ENCODE measurements at places on chromosomes 16 and 17.

DNA sequence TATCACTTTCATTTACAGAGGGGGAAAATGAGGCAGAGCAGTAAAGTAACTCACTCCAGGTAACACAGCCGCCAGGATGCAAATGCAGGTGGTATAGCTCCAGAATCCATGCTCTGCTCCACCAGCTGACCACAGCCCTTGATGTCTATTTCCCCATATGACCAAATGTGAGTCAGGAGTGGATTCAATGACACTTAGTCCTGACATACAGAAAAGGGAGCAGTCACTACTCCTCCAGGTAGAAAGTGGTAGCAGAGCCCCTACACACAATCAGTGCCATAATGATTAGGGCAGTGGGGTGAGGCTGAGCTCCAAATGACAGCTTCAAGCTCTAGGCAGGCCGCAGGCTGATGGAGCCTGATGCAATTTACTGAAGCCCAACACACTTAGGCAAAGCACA, 43.3 kb upstream of the GFOD2 start:
- DNase-seq, result no peak

- DNase-seq, result no peak
Measured at GRCh38 chr16:76207270-76207669, 69.9 kb upstream of the CNTNAP4 start.

GRCh38 chr17:75475144-75475835, 18.9 kb downstream of the TMEM94 start:
- DNase-seq, result no peak

DNA sequence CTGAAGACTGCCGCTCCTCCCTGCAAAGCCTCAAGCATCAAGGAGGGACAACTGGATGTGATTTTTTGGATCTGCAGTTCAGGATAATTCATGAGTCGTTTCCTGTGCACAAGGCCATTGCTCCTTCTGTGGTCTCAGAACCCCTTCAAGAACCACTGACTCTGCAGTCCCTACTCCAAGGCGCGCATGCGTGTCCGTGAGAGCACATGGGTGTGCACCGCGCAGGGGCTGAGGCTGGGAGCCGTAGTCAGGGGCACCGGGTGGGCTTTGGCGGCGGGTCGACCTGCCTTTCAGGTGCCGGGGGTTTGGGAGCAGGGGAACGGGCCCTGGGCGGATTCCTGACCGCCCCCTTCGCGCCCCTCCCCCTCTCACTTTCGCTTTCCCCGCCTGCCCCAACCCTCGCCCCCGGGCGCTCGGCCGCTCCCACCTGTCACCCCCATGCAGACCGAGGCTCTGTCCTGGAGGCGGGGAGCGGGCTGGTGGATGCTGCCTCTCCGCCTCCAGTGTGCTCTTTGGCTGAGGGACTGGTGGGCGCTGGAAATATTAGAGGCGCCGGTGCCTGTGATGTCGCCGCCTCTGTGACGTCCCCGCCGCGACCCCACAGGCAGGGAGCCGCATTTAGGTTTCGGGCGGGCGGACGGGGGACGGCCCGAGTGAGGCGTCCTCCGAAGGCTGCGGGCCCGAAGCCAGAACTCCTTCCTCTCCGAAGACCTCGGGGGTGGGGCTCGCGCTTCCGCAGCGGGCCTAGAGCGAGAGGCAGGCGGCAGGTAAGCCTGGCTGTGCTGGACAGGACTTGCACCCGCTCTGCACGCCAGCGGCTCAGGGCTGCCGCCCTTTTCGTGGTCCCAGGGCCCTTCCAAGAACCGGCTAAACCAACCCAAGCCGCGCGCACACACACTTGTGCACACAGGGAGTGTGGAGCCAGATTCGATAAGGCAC, at the start of gene SPATA32:
TSS of gene SPATA32 (minus strand) at position 518 of the 939 bp plus-strand sequence. CDS start at position 440, 78 bp downstream.
- no peak for DNase-seq

DNA sequence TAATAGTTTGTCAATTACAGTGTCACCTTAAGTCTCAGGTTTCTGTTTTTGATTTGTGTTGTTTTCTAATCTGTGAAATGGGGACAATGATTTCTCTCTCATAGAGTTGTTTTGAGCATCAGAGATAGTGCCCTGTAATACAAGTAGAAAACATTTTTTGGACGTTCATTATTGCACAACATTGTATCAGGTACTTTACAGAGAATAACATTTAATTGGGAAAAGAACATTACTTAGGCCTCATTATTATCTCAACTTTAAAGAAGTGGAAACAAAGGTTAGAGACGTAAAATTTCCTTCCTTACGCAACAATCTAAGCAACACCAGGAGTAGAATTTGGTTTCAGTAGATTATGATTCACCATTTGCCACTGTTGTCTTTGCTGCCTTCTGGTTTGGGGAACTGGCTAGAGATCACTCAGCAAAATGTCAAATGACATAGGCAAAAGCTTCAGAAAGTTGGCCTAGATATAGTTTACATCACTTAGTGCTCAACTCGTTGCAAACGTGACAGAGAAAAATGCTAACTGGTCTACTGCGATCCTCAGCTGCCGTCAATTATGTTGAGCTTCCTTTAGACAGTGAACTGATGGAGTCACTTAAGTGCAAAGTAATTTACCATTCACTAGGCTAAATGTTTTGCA, 1026.8 kb downstream of the CDH11 start:
- no peak for DNase-seq

DNA sequence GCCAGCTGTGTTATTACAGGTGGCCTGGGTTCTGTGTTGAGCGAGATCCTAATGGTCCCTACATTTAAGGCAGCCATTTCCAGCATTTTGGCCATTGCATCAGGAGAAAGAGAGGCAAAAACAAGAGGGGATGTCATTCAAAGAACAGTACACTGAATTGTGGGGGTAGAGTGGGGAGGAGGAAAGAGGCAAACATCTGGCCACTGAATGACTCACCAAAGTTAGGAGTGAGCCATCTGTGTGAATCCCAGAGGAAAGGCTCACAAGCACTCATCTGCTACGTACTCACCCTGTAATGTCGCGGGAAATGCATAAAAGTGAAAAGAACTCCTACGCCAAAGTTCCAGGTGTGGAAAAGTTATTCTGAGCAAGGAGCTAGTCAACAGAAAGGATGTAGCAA, 16.7 kb downstream of the KRABD2 start:
- no peak for DNase-seq

GRCh38 chr17:66947311-66947710, 17.2 kb upstream of the CACNG4 start:
- no peak for DNase-seq

DNA sequence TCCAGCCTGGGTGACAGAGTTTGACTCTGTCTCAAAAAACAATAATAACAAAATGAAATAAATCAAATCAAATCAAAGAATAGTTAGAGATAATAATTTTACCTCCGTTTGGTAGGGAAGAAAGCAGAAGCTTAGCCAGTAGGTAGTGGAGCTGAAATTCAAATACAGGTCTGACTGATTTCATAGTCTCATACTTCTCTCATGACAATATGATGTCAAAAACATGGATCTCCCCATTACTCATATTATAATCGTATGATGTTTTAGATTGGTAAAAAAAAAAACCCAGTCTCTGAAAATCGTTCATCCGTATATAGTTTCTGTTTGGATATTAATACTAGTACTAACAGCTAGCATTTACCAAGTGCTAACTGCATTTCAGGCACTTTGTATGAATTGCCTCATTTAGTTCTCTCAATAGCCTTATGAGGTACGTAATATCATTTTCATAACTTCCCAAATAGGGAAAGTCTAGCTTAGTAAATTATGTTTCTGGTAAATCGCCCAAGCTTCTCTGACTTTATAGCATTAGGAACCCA, 48.7 kb downstream of the CDH8 start:
- DNase-seq, result no peak

GRCh38 chr17:2719861-2720260, 8.3 kb upstream of the CLUH start:
- DNase-seq, result no peak

- DNase-seq, result no peak
Measured at GRCh38 chr17:65638221-65638975, 77.0 kb upstream of the AXIN2 start.

GRCh38 chr17:34603974-34604373, 24.6 kb downstream of the TMEM132E start:
- DNase-seq, result no peak

DNA sequence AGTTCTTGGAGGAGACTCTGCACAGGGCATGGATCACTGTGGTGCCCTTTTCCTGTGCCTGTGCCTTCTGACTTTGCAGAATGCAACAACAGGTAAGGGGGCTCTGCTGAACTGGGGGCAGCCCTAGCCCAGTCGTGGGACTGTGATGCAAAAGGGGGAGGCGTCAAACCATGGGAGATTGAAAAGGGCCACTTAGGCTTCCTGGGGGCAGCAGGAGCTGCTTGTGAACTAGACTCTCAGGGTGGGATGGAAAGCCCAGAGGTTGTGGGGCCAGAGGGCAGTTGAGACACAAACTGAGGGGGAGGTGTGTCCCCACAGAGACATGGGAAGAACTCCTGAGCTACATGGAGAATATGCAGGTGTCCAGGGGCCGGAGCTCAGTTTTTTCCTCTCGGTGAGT, 19.6 kb downstream of the ADGRG5 start:
- no peak for DNase-seq

DNA sequence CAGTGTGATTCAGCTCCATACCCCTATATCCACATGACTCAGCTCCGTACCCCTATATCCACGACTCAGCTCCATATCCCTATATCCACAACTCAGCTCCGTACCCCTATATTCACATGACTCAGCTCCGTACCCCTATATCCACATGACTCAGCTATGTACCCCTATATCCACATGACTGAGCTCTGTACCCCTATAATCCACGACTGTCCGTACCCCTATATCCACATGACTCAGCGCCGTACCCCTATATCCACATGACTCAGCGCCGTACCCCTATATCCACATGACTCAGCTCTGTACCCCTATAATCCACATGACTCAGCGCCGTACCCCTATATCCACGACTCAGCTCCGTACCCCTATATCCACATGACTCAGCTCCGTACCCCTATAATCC, 16.8 kb downstream of the CYB5D2 start:
- no peak for DNase-seq

DNA sequence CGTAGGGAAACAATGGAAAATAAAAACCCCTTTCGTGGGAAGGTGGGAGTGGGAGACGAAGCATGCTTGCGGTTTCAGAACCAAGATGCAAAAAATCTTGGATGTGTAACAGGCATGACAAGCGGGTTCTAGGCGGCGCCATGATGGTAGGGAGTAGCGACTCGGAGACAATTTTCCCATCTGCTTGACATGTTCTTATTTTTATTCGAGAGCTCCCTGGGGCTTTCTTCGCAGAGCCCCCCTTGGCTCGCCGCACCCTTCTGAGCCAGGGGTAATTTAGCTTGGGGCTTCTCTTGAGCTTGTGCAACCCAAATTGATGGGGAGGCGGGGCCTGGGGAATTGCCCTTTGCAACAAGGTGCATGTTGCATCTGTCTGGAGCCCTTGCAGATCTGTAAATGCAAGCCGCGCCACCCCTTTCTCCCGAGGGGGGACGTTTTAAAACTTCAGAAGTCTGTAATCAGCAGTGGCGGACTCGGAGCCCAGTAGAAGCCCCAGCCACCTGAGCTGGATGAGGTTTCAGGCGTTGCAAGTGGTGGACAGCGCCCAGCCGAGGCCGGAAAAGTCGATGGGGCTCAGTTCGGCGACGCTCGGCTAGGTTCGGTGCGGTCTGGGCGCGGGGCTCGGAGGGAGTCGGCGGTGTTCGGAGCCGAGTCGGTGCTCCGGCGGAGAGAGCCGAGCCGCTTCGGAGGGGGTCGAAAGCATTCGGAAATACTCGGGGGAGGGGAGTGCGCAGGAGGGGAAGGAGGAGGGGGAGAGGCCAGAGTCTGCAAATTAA, 2.9 kb downstream of the GNAO1 start:
- no peak for DNase-seq

DNA sequence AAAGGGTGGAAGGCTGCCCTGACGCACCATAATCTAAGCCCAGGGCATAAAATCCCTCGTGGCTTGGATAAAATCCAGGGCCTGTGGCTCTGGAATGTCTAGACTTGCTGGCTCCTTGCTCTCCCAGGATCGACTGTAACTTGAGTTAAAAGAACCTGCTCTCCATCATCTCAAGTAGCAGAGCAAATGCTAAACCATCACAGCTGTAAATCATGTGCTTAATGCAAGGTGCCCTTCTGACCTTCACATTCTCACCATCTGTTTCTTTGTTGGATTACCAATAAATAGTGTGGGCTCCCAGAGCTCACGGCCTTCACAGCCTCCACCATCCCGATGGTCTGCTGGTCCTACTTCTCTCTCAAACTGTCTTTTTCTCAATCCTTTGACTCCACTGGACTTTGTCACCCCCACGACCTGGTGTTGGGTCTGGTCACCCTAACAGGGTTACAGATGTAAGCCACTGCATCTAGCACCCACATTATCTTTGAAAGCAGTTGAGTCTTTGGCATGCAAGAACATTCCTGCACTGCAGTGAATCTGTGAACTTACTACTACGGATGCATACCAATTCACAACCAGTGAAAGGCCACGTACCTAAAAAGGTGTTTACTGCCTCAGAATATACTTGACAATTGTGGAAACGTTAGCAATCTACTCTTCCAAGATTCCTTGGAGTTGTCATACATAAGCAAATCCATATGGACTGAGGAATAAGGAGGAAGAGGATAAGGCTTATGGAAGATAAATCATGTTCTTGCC, 15.3 kb downstream of the RSL1D1 start:
- no peak for DNase-seq

GRCh38 chr16:20674684-20675487, 22.6 kb downstream of the ACSM1 start:
- peak; percentile 19 for DNase-seq

DNA sequence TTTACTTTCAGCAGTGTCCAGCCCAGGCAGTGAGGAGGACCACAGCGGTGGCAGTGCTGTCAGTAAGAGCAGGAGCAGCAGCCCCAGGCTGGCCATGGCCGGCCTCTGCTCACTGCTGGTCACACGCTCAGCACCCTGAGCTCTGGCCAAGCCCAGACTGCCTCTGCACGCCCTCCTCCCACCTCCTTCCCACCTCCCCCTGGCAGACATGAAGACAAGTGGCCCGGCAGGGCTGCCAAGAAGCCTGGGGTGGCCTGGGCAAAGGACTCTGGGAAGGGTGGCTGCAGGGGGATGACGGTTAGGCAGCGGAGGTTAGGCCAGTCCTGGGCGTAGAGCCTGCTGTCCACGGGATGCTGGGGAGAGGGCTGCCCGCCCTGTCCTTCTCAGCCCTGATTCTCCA, at the start of gene C16orf89:
TSS of gene C16orf89 (minus strand) at position 144 of the 400 bp plus-strand sequence. CDS start at position 96, 48 bp downstream.
- DNase-seq, result no peak
